Activated CD4-positive, CD25-positive, alpha-beta regulatory T cell (primary cell): ENCODE measurements at places on chromosomes 6 and 20.
A peak's percentile ranks its signal among the peaks of the same experiment; 100 is the strongest.

DNA sequence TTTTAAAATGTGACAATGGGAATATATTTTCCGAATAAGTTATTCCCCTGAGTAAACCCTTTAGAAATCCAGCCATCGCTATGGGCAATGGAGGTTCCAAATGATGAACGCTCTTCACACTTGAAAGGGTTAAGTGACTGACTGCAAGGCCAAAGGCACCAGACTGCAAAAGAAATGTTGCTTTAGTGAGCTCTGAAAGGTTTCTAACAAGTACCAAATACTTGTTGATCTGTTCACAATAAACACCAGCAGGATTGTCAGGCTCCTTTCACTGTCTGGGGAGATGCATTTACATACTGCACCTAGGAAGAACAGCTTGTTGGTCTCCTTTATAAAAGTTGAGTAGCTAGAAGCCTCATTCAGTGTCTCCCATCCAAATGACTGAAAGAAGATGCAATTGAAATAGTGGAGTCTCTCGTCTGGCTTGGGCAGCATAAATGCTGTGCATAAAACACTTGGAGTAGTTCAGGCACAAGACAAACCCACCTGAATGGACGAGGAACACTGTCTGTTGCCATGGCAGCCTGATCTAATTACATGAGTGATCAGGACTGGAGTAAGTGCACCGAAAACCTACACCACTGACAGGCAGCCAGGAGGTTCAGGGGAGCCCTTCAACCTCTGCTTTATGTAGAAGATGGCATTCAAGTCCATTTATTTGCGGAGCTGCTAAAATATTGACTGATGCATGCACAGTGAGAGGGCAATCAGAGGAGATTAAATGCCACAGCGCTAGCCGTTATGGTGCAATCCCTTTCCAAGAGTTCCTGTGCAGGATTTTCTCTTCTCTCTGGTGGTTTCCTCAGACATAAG lies 2.9 kb downstream of the ATXN1 start:
- no peak for DNase-seq

DNA sequence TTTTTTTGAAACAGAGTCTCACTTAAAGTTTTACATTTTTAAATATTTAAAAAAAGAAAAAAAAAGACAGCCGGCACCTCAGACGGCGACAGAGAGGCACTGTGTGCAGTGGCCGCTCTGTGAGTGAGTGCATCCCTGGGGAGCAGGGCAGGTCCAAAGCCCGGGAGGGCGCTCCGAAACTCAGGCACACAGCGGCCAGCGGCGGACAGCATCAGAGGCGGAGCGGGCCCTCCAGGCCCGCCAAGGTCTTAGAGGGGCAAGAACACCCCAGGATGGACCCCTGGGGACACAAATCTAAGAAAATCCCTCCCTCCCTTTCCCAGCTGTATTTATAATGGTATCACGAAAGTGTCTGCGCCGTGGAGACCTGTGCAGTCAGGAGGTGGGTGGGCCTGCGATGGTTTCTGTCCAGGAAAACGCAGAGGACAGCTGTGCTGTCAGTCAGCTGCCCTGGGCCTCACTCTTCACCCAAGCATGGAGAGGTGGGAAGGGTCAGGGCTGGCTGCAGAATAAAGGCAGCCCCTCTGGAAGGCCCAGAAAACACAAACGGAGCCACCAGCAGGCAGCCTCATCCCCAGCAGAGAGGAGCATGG lies 43.8 kb downstream of the TAF4 start:
- DNase-seq = no peak

DNA sequence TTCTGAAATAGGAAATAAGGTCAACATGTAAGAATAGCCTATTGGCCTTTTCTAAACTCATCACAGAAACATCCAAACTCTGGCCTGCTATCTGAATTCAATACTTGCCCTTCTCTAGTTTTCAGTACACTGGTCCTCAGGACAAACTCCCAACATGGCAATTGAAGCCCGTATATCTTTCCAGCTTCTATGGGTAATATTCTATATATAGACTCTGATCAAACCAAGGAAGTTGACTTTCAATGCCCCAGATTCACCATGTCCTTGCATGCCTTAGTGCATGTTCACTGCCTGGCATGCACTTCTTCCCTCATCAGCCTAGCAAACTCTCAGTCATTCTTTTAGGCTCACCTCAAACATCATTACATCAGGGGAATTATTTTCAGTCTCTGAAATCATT lies 73.2 kb downstream of the RSPO3 start:
- no peak for DNase-seq

- no peak for DNase-seq
Measured at GRCh38 chr6:108238322-108238721, 22.5 kb downstream of the SNX3 start.

- no peak for DNase-seq
Measured at GRCh38 chr6:51322505-51322904, 503.8 kb downstream of the TFAP2B start.

- peak; percentile 61 for DNase-seq
Measured at GRCh38 chr20:62977613-62978560, 25.4 kb downstream of the SLC17A9 start.

- DNase-seq = no peak
Measured at GRCh38 chr6:27891320-27891875, 20.8 kb downstream of the OR2B2 start.

DNA sequence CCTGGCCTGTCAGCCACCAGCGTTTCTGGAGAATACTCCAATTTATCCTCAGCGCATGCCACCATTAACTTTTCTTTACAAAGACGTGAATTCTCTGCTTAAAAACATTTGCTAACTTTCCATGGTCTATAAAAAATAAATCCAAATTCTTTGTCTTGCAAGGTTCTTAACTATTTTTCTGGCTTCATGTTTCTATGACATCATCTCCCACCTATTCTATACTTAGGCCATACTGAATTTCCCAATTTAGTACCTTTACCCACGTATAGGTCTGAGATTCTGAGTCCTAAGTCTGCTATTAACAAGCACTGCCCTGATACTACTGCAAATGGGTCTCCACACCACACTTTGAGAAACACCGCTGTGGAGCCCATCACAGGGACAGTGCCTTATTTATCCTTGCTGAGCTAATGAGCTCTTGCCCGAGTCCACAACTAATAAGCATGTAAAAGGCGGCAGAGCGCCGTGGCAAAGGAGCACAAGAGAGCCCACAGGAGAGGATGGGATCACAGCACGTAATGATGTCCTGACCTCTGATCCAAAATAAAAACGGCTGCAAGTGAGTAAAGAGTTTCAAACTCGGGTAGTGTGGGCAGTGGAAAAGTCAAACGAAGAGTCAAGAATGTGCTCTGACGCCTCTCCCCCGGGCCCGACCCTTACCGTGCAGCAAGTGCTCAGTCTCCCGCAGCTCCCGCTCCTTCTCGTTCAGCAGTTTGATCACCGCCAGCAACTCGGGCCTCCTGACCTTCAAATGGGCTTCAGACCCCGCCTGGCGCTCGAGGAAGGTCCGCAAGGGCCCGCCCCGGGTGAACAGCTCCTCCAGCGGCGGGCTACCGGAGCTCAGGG lies 519 bp downstream of the MTRF1L start:
- no peak for DNase-seq

- DNase-seq = no peak
Measured at GRCh38 chr6:5878792-5879191, 127.9 kb downstream of the NRN1 start.

DNA sequence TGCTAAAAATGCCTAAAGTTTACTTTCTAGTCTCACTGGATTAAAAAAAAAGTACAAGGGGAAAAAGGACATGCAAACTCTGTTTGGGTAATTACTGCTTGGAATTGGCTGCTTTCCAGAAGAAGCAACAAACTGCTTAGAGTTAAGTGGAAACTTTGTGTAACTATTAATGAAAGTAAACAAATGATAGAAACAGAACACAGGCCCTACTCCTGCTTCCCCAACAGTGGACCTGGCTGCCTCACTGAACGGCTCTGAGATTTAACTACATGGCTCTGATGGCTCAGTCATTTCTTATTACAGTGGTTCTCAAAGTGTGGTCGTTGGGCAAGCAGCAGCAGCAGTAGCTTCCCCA lies 108.5 kb downstream of the MAN1A1 start:
- DNase-seq = no peak

DNA sequence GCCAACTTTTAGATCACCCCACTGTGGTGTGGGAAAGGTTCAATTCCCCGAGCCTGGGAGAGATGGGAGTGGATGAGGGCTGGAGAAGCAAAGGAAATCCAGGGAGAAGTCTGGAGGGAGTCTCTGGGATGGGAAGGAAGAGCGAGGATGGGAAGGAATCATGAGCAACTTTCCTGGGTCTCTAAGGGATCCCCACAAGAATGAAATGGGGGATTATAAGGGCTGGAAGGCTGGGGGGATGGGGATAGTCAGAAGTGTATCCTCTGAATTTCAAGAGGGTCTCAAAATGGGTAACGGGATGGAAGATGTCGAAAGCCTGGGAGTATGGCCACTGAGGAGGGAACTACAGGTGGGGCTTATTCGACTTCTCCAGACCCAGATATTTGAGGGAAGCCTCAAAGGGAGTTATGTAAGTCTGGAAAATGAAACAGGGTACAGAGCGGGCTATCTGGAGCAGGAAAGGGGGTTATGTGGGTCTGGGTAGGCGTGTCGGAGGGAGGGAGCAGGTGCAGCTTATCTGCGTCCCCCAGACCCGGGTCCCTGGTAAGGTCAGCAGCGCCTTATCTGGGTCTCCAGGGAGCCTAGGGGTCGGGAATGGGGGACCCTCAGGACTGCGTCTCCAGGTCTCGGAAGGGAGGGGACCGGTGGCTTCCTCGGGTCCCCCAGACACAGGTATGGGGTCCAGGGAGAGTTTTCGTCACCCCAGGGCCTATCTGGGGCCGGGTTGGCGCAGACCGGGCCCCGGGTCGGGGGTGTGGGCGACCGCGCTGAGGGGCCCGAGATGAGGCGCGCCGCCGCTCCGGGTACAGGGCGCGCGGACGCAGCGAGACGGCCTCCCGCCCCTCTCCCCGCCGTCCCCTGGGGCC lies 550 bp downstream of the PLAGL2 start:
- no peak for DNase-seq

- DNase-seq = no peak
Measured at GRCh38 chr6:5155906-5156305, 70.8 kb downstream of the PPP1R3G start.

GRCh38 chr6:152220786-152221185 lies 413.3 kb downstream of the ESR1 start:
- no peak for DNase-seq

DNA sequence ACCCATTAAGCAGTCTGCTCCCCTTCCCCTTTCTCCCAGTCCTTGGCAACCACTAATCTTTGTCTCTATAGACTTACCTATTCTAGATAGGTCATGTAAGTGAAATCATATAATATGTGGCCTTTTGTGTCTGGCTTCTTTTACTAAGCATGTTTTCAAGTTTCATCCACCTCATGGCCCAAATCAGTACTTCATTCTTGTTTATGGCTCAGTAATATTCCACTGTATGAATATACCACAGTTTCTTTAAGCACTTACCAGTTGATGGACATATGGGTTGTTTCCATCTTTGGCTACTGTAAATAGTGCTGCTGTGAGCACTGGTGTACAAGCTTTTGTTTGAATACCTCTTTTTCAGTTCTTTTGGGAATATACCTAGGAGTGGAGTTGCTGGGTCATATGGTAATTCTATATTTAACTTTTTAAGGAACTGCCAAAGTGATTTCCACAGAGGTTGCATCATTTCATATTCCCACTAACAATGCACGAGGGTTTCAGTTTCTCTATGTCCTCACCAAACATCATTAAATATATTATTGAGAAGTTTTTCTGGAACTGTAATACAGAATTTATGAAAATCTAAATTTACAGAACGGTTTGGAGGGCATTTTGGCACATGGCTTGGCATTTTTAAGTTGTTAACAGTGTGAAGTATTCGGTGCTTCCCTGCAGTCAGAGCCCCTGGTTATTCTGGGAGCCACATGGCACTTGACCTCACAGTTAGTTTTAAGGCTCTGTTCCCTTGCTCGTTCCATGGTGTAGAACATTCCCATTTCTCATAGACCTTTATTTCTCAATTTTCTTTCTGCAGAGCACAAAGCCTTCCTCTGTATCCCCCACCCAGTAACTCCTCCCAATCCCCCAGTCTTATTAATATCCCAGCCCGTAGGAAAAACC lies 27.0 kb upstream of the DTNBP1 start:
- no peak for DNase-seq

DNA sequence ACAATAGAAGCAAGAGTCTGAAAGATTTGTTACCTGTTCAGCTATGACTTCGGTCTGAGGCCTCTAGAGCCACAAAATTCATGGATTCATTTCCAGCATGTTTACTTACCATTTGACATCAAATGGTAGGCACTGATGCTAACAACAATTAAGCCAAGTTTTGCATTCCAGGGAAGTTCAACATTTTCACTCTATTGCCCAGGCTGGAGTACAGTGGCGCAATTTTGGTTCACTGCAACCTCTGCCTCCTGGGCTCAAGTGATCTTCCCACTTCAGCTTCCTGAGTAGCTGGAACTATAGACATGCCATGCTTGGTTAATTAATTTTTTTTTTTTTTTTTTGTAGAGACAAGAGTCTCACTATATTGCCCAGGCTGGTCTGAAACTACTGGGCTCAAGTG lies 114.1 kb upstream of the SGK1 start:
- DNase-seq = no peak

DNA sequence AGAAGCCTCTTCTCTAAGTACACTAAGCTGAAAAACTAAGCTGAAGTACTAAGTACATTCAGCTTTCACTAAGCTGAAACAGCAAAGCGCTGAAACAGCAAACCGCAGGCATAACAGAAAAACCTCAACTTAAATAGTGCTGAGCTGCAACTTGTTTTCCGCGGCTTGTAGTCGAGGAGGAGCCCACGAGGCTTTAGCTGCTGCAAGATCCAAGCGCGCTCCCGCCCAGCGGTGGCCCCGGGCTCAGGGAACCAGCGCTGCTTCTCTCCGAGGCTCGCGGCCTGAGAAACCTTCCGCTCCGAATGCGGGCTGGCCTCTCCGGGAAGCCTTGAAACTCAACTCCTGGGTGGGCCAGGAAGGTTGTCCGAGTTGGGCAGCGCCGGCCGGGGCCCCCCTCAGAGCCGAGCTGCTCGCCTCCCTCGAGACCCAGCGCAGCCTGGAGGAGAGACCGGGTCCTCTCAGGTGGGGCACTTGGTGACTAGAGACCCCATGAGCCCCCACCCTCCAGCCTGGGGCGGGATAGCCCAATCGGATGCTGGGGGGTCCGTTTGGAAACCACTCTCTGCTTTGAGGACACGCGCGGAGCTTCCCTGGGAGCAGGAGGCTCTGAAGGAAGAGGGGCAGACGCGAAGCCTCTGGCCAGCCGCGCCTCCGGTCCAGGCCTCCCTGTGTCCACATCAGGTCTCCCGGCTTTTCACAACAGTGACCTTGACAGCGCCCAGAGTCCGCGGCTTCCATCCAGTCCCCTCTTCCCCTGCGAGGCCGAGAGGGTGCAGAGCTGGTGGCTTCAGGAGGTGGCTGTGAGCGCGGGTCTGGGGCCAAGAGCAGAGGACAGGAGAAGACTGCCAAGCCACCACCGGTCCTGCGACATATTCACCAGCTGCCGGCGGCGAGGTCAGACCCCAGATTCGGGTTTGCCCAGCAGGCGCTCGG lies 38.1 kb upstream of the HLA-E start:
- DNase-seq = peak; percentile 12

- DNase-seq = no peak
Measured at GRCh38 chr6:37225350-37226169, 32.0 kb upstream of the TBC1D22B start.
